ENCODE measurements at places on chromosomes 5 and 9.
A peak's percentile ranks its signal among the peaks of the same experiment; 100 is the strongest.

- DNase-seq = no peak
Measured at GRCh38 chr5:131664929-131665328, 29.9 kb upstream of the RAPGEF6 start.

DNA sequence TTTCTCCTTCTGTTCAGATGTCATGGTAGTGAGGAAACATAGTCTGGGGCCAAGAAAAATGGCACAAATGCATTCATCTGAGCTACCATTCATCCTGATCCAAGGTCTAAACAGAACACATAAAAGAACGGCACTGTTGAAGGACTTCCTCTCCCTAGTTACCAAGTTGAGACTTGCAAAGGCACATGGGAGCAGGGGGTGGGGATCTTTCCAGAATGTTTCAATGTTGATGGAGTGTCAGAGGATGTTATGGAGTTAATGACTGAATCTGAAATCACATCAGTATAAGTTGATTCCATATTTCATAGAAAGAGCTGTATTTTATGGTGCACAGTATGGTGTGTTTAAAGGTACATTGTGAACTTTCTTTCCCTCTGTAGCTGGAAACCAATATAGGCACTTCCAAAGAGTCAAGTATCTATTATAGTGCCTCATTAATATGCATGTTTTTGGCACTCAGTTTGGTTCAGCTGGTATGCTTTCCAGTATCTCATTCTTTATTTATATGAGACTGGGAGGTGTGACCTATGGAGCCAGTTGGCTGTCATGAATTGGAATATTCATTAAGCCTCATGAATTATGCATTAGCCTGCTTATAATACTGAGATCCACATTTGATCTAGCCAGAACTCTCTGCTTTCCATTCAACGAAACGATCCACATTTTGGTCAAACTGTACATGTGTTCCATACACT, 603.0 kb downstream of the NR2F1-AS1 start:
- DNase-seq = no peak

DNA sequence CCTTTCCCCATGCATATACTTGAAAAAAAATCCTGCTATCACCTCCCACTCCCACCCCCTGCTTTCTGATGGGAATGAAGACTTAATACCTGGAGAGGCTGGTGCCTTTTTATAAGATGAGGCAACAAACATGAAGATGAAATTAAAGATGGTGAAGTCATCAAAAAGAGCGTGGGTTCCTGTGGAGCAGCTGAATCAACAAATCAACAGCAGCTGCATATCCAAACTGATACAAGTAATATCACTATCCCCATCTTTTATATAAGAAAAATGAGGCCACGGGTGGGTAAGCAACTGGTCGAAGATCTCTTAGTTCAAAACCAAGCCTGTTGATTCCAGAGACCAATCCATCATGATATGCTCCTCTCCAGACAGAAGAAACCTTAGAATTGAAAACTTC, 268.5 kb downstream of the ENC1 start:
- DNase-seq = no peak

DNA sequence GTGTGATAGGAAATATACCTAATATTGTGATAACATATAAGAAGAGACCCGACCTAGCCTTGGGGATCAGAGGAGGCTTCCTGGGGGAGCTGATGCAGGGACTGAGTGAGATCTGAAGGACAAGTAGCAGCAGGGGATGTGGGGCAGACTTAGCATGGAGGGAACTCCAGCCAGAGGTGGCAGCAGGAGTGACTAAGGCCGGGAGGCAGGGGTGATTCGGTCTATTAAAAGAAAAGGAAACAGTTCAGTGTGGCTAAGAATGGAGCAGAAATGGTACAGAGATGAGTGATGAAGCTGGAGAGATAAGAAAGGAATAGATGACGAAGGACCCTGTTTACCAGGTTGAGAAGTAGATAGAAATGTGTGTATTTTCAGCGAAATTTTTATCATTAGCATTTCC, 408.8 kb downstream of the ENC1 start:
- no peak for DNase-seq

GRCh38 chr5:180670586-180671359, 21.4 kb upstream of the FLT4 start:
- DNase-seq = peak; percentile 51

DNA sequence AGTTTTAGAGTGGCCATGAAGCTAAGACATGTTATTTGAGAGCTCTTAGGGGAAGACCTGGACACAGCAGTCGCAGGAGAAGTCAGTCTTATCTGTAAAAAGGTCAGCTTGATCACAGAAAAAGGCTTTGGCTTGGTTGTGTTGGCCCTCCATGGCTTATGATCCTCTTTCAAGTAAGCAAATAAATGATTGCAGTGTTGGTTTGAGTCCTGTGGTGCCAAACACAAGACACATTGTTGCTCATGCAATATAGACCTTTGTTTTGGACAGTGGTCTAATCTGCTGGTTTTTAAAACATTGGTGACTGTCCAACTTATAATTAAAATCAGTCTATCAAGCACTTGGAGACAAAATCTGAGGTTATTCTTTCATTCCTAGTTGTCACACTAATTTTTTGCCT, 54.0 kb downstream of the DOCK8 start:
- DNase-seq = no peak

DNA sequence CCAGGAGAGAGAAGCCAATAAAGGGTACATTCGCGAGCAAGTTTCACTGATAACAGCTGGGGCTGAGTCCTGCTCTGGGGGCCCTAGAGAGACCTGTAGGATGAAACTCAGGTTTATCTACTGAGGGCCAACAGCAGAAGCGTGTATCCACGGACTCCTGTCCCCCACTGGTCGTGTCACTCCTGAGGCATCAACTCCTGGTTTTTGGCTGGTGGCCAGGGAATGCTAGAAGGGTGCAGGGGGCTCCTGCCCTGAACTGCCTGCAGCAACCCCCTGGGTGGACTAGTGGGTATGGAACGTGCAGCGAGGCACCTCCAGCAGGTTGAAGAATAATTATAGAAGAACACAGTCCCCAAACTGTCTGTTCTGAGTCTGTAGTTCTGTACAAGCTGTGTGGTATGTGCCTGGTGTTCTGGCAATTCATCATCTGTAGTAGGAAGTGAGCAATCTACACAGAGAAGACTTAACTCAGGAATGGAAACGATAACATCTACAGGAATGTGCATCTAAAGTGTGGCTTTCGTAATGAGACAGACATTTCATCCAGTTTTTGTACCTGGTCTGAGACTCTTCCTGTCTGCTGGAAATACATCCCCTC, 64.5 kb upstream of the GNA14 start:
- DNase-seq = no peak

DNA sequence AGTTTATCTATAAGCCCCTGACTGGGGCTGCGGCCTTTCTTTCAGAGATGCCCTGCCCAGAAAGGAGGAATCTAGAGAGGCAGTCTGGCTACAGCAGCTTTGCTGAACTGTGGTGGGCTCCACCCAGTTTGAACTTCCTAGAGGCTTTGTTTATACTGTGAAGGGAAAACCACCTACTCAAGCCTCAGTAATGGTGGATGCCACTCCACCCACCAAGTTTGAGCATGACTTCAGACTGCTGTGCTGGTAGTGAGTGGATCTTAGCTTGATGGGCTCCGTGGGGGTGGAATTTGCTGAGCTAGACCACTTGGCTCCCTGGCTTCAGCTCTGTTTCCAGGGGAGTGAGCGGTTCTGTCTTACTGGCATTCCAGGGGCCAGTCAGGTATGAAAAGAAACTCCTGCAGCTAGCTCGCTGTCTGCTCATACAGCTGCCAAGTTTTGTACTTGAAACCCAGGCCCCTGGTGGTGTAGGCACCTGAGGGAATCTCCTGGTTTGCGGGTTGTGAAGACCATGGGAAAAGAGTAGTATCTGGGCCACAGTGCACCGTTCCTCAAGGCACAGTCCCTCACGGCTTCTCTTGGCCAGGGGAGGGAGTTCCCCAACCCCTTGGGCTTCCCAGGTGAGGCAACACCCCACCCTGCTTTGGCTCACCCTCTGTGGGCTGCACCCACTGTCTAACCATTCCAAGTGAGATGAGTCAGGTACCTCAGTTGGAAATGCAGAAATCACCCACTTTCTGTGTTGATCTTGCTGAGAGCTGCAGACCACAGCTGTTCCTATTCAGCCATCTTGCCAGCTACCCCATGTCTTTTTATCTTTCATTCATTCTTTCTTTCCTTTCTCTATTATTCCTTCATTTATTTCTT, 211.8 kb upstream of the C9orf72 start:
- no peak for DNase-seq

DNA sequence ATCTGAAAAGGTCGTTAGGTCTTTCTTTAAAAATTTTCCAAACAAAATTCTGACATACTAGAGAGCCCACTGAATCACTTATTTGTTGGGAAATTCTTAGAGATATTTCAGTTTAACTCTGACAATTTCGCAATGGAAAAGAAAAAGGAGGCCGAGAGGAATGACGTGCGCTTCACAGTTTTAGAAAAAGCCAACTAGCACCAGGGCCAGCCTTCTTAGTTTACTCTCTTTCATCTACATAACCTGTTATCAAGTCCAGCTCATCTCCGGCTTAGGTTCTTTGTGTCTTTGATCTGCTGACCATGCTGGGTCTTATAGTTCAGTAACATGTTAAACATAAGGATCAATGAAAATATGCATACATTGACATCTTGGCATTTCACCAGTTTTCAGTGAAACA, 201.7 kb upstream of the TAS2R1 start:
- no peak for DNase-seq

DNA sequence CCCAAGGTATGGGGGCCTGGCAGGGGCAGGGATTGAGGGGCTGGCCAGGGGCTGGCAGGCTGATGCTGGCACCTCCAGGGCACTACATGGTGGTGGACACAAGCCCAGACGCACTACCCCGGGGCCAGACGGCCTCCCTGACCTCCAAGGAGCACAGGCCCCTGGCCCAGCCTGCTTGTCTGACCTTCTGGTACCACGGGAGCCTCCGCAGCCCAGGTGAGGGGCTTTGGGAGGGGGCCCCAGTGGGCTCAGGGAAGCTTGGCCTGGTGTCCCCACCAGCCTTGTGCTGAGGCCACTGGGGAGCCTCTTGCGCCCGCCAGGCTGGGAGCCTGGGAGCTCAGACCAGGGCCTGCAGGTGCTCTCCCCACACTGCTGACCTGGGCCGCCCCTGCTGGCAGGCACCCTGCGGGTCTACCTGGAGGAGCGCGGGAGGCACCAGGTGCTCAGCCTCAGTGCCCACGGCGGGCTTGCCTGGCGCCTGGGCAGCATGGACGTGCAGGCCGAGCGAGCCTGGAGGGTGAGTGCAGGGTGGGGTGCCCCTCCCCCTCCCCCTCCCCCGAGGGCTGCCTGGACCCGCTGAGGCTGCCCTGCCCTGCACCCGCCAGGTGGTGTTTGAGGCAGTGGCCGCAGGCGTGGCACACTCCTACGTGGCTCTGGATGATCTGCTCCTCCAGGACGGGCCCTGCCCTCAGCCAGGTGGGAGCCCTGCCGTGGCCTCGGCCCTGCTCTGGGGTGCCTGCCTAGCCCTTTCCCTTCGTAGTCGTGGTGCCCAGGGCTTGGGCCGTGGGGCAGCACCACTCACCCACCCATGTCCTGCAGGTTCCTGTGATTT, 5.7 kb downstream of the MAMDC4 start:
- DNase-seq = peak; percentile 66

DNA sequence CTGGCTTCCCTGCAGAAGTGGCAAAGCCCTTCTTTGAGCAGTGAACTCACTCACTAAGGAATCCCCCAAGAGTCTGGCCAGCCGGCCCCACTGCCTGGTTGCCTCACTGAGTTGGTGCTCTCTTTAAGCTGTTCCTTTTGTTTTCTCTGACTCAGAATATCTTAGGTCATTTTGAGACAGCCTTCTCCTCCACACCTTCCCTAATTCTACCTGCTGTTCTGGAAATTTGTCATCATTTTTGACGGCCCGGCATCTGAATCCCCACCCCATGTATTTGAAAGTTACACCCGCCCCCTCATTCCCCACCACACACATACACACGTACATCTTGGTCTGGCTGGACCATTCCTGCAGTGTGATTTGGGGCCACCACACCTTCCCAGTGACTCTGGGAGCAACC, 41.8 kb downstream of the FGF1 start:
- no peak for DNase-seq

- peak; percentile 58 for DNase-seq
Measured at GRCh38 chr9:136603901-136604814, 58.3 kb upstream of the NOTCH1 start.

DNA sequence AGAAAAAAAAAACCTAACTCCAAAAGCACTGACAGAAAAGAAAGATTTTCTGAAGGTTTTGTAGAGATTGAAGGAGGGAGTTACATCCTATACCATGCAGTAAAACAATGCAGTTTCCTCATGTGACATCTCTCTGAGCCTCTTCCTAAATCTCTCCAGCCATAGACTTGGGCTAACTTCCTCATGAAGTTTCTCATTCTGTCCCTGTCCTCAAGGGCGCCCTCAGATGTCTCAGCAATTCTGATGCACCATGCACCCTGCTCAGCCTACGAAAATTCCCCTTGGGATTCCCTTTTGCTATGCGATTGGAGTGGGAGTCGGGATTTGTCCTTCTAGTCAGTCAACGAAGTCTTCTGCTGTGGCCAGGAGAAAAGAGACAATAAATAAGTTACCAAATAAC, 68.9 kb downstream of the FAT2 start:
- no peak for DNase-seq

DNA sequence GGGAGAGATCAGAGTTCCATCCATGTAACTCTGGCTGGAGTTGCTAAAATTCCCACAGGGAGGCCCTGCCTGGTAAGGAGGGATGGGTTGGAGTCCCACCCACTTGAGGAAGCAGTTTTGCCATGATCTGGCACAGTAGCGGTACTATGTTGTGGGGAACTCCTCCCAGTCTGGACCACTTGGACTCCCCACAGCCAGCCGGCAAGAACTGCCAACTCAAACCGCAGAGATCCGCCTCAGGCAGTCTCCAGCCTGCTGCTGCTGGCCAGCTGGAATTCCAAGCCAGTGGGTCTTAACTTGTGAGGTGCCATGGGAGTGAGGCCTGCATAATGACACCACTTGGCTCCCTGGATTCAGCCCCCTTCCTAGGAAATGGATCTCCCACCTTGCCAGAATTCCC, 151.9 kb downstream of the NDUFS4 start:
- no peak for DNase-seq

GRCh38 chr5:57836921-57837320, 354.3 kb upstream of the ACTBL2 start:
- DNase-seq = no peak

- DNase-seq = no peak
Measured at GRCh38 chr5:54087436-54087835, 222.9 kb downstream of the ARL15 start.

DNA sequence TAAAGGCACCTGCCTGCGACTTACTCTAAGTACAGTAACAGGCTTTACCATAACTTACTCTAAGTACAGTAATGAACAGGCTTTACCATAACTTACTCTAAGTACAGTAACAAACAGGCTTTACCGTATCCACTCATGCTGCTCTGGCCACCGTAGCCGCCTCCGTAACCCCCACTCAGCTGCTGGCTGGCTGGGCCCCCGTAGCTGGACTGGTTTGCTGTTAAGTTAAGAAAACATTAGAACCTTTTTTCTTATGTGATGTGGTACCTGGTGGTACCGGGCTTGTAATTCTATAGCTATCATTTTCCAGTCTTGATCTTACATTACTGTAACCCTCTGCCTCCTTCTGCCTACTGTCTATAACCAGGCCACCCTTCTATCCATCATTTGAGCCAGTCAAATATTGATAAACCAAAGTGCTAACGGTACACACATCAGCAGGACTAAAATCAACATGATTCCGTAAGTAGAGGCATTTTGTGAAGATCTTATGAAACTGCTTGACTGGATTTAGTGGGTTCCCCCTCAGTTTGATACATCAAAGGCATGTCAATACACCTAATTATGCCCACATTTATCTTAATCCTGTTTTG, 7.4 kb downstream of the HNRNPH1 start:
- no peak for DNase-seq
